ENCODE measurements at places on chromosomes 1 and 21. TPM values are rescaled to one million over a fixed set of nuclear protein-coding genes. Genes with fewer than 3 reads are reported as not detected.

The ZMYND12 gene
- 0.28 TPM for total RNA-seq

The DUSP10 gene
- 3.1 TPM for total RNA-seq

The FCER1G gene
- 0.26 TPM for total RNA-seq

The SLFNL1 gene
- total RNA-seq: 0.28 TPM

The PGBD2 gene
- total RNA-seq: 4.6 TPM

The PKP1 gene
- total RNA-seq: under 0.01 TPM

The TDRD5 gene
- not detected for total RNA-seq

The HAO2 gene
- not detected for total RNA-seq

The SHCBP1L gene
- total RNA-seq: not detected

The GRIK1 gene
- total RNA-seq: not detected

The TSACC gene
- not detected for total RNA-seq

The DHRS3 gene
- 37.1 TPM for total RNA-seq

The ANKRD34A gene
- total RNA-seq: 0.20 TPM

The KCNC4 gene
- 6.8 TPM for total RNA-seq

The OR2AK2 gene
- total RNA-seq: not detected

DNA sequence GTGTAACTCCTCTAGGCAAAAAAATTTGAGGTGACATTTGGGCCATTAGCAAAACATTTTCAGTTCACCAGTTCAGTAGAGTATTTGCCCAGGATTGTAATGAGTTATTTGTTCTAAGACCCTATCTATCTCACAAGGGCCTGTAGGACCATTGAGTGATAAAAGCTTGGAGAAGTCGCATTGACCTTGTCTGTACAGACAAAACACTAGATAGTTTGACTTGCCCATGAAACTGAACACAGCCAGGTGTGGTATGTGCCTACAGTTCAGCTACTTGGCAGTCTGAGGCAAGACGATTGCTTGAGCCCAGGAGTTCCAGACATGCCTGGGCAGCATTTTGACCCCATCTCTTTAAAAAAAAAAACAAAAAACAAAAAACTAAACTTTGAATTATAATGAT lies 3.1 kb downstream of the ATP5IF1 start:
- DNase-seq: no peak

DNA sequence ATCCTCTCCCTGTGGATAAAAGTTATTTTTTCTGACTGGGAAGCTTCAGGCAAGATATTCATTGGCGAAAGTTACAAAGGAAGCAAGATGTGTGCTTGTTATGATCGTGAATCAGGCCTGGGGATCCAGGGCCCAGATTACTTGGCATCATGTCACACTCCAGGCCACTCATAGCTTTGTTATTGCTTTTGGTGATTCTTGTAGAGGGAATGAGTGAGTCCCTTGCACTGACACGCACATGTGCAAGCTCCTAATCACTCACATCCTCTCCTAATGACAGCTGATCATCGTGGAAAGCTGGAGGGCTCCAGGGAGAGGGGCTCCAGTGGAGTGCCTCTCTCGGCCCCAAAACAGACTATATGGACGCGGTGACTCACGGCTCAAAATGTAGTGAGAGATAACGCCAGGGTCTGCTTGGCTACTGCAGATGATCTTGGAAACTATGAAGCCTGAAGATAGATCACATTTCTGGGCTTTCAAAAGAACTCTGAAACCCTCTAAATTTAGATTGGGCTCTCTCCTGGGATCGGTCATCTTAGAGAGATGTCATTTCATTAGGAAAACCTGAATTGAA lies 481.1 kb upstream of the USP24 start:
- no peak for DNase-seq

GRCh38 chr1:53393325-53393792 lies 65.5 kb upstream of the LRP8 start:
- peak; percentile 4 for DNase-seq

DNA sequence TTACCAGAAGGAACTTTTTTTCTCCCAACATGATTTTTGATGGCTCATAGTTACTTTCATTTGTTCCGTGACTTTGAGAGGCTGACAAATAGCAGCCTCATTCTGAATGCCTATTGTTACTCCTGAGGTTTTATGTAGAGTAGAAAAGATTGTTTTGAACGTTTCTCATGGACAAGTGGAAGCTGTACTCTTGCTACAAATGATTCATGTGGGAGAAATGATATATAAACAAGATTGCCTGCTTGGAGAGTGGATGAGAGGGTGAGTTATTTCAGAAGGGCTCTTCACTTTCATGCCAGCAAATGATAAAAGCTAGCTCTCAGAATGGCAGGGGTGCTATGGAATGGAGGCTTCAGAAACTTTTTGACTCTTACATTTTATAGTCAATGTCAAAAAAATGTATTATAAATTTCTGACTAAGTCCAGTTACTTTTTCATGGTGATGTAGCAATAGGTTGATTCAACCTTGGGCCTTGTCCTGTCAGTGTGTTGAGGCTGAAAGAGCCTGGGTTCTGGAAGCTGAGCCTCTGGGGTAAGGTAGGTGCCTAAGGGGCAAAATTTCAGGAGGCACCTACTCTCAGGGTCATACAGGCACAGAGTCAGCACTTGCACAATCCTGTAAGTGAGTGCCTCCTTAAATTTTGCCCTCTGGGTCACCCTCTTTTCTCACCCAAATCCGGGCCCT lies 19.4 kb downstream of the JUN start:
- DNase-seq: no peak

DNA sequence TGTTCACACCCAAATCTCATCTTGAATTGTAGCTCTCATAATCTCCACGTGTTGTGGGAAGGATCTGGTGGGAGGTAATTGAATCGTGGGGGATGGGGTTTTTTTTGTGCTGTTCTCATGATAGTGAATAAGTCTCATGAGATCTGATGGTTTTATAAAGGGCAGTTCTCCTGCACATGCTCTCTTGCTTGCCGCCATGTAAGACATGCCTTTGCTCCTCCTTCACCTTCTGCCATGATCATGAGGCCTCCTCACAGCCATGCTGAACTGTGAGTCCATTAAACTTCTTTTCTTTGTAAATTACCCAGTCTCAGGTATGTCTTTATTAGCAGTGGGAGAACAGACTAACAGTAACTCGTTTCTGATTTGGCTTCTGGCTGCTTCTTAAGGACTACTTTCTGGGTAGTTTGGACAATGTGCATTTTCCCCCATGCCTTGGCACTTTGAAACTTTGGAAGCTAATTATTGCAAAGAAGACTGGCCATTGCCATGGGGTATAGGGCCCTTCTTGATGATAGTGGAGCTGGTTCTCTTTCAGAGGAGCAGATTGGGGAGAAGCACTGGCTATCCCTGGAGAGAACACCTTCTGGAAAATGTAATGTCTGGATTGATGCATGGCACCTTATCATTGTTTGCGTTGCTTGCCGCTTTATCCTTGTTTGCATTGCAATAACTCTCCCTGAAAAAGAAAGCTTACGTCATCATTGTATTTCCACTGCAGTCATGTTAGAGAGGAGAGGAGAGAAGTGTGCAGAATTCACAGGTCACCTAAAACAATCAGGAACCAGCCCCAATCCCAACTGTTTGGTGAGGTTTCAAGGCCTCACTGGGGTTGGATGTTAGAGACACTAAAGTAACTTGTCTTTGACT lies 5.9 kb downstream of the CNIH3 start:
- no peak for DNase-seq

GRCh38 chr1:18957136-18957521 lies 653 bp upstream of the IFFO2 start:
- DNase-seq: no peak

DNA sequence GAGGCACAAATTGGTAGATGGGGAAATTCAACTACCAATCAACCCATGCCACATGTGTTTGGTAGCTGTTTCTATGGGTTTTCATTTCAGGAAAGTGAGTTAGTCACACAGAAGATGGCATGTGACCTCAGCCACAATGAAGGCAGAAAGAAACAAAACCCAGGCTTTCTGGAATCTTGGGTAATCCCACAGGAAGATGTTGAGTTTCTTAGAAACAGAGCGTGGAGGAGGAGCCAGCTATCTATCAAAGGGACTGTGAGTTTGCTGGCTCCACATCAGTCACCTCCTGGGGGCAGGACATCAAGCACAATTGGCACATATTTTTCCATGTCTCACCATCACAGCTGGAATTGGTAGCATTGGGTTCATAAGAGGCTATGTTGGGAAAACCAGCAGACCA lies 188.9 kb upstream of the PLXNA2 start:
- DNase-seq: no peak

DNA sequence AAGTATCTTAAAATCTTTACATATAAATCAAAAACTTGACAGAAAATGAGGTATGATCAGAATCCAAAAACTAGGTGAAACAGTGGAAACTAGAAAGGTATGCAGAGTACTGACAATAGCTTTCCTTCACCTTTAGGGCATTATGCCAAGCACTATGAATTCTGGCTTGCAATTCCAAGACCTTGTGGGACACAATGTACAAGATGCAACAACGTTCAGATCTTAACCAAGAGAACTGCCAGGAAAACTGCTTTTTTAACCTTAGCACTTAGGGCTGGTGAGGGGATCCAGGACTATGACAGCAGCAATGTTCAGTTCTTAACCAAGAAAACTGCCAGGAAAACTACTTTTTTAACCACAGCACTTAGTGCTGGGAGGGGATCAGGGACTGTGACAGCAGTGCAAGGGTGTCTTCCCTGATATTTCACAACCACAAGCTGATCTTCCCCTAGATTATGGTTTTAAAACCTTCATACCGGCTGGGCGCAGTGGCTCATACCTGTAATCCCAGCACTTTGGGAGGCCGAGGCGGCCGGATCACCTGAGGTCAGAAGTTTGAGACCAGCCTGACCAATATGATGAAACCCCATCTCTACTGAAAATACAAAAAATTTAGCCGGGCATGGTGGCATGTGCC lies 22.3 kb downstream of the FOXJ3 start:
- no peak for DNase-seq

- DNase-seq: no peak
These were observed 61.4 kb upstream of the CNIH3 start for GRCh38 chr1:224554620-224555259.

- no peak for DNase-seq
These were observed 62.2 kb downstream of the CAPZB start for GRCh38 chr1:19423130-19423529.

GRCh38 chr1:209705033-209705598 lies 470 bp downstream of the HSD11B1 start:
- no peak for DNase-seq

GRCh38 chr1:56472860-56473259 lies 106.5 kb downstream of the PLPP3 start:
- no peak for DNase-seq

DNA sequence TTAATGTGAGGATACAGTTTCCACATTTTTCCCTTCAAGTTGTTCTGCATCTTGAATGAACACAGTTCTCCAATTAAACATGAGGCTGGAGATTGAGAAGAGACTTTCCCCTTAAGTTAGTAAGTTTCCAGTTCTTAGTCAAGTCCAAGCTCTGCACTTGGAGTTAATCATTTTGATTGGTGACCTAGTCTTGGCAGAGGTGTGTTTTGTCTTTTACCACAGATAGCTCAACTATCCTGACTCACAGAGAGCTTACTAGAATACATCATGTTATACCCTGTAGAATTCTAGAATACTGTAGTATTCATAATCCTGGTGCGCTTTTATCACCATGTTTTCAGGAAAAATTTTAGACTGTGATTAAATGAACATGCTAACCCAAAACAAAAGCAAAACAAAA lies 129.2 kb downstream of the CYYR1 start:
- DNase-seq: no peak

- no peak for DNase-seq
These were observed 162.8 kb downstream of the FASLG start for GRCh38 chr1:172821609-172822274.

GRCh38 chr1:6052543-6053205 lies 7.0 kb downstream of the KCNAB2 start:
- peak; percentile 36 for DNase-seq

- DNase-seq: no peak
These were observed 700 bp upstream of the CCDC28B start for GRCh38 chr1:32199717-32200072.

DNA sequence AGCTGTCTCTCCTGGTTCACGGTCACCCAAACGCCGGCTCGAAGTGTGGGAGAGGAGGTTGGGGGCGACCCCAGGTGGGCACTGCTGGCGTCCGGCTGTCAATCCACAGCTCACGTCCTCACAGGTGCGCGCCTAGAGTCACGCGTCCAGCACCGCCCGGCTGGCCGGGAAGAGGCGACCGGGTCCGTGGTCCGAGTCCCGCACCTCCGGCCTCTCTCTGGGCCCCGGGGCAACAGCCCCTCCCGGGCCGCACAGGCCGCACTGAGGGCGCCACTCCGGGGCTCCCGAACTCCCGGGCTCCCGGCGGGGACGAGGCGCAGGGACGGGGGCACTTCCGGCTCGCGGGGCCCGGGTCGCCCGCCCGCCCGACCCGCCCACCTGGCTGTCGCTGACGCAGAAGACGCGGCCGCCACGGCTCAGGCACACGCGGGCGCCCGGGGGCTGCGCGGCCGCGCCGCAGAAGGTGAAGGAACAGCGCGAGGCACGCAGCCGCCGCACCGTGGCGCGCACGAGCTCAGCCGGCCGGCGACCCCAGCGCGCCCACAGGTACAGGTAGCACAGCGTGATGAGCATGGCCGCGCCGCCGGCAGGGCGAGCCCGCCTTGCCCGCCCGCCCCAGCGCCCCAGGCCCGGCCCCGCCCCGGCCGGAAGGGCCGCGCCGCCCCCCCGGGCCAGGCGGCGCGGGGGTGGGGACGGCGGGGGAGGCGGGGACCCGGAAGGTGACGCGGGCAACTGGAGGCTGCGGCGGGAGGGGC lies at the start of gene HLCS:
TSS of gene HLCS (minus strand) at position 604 of the 755 bp plus-strand sequence. CDS start at position 573, 31 bp downstream.
- DNase-seq: no peak

- DNase-seq: peak; percentile 50
These were observed 80.3 kb upstream of the ARTN start for GRCh38 chr1:43853161-43853921.

GRCh38 chr1:56837244-56837939 lies 17.2 kb upstream of the C8A start:
- no peak for DNase-seq

- DNase-seq: no peak
These were observed 60.7 kb downstream of the H3-3A start for GRCh38 chr1:226123212-226123560.

DNA sequence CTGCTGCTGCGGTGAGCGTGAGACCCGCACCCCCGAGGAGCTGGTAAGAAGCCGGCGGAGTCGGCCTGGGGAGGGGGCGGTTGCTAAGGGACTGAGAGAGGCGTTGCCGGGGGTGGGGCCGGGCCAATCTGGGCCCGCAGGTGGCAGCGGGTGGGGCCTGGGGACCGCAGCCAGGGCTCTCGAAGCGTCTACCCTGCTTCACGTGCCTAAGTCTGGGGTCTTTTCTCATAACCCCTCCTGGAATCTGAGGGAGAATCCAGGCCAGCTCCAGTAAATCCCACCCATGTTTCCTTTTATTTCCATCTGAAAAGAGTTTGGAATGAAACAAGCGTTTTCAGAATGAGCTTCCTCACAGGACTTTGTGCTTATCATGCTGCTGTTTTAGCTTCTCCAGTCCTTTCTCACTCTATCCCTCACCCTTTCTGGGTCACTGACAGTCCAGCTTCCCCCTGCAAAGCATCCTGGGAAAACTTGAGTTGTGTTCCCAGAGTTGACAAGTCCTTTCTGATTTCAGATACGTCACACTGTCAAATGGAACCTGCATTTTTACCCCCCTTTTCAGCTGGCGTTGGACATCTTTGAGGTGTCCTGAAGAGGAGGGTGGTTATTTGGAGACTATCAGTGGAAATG lies 431 bp downstream of the CLCN6 start:
- no peak for DNase-seq

Data from pulmonary artery endothelial cell (primary cell).